ENCODE measurements at places on chromosomes 6 and 20.

DNA sequence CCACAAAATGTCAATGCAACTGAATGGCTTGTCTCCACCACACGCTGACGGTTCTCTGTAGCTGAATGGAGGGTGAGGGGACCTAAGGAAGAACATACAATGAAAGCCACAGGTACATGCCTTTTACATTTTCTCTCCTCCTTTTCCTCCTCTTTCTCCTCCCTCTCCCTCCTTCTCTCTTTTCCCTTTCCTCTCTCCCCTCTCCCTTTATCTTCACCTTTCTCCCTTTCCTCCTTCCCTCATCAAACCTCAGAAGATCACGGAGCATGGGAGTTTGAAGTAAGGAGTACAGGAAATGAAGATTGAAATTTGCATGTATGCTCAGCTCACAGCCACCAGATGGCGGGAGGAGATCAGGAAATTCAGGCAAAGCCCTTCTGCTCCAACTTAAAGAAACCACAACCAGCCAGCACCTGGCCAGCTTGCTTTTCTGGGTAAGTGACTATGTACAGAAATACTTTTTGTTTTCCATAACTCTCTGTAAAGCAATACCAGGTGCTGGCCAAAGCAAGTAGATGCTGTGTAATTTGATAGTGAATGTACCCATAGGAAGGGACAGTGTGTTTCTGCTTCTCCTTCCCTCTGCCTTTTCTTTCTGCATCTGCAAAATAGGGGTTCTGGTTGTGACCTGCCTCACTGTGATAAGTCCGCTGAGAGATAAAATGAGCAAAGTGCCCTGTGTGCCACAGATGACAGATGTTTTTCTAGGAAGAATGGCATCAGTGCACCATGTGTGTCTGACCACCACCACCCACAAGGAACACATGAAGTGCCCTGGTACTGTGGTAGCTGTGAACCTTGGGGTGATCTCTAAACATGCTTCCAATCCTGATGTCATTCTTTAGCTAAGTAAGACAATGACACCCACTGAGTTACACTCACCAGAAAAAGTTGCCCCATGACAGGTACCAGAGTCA lies 18.6 kb upstream of the FOXO3 start:
- DNase-seq, result peak; percentile 69

- DNase-seq, result no peak
These were observed 12.8 kb downstream of the SLC22A3 start for GRCh38 chr6:160360955-160361354.

DNA sequence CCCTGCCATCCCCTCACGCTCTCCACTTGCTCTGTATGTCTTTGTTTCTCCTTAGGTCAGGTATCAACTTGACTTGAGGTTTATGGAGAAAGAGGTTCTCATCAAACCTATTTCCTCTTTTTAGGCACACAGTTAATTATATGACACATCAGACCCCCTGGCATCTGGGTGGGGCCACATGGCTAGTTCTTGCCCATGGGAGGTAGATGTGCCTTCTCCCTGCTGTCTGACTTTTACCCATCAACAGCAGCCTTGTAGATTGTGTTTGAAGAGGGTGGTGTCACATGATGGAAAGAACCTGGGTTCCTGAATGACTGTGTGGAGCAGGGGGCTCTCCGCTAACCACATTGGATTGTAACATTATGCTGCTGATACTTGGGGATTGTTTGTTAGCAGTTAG lies 7.2 kb upstream of the UQCC2 start:
- no peak for DNase-seq

DNA sequence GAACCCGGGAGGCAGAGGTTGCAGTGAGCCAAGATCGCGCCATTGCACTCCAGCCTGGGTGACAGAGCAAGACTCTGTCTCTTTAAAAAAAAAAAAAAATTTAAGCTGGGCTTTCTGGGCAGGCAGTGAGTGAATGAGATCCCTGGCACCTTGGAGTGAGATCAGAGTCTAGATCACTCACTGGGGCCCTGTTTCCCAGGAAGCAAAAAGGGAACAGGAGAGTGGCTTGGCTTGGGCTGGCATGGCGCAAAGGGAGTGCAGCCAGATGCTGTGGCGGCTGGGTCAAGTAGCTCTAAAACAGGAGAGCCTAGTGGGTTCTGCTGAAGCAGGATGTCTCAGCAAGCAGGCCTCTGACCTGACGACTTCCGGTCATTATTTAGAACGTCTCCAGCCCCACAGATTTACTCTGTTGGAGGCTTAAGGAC lies 10.4 kb downstream of the PLCG1 start:
- DNase-seq, result no peak

DNA sequence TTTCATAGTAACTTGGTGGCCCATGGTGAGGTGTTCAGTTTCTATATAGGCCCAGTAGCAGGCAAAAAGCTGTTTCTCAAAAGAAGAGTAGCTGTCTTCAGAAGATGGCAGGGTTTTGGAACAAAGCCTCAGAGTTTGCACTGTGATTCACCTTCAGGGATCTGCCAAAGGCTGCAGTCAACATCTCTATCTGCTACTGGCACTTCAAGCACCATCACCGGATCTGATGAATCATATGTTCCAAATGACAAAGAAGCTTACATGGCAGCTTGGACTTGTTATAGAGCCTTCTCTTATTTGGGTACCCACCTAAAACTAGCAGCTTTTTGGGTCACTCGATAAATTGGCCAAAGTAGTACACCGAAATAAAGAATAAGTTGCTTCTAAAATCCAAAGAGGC lies 39.5 kb downstream of the PKIB start:
- DNase-seq, result no peak

- DNase-seq, result no peak
These were observed 58.0 kb upstream of the SALL4 start for GRCh38 chr20:51860111-51860882.

DNA sequence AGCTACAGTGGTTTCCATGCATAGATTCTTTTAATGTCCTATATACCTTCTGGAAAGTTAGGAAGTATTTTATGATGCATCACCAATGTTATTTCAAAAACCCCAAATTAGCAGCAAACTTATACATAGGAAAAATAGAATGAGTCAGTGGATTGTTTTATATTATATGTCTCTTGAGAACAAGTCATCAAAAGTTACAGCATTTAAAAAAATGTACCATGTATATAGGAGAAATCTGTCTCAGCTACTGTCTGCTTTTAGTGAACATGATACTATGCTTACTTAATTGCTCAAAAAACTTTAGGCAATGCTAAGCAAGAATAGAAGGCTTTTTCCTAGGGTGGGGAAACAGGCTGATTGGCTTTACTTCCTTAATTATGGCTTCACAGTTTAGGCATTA lies 365.3 kb downstream of the SAMD5 start:
- DNase-seq, result no peak

GRCh38 chr6:46347669-46348068 lies 143.6 kb downstream of the RCAN2 start:
- DNase-seq, result no peak

DNA sequence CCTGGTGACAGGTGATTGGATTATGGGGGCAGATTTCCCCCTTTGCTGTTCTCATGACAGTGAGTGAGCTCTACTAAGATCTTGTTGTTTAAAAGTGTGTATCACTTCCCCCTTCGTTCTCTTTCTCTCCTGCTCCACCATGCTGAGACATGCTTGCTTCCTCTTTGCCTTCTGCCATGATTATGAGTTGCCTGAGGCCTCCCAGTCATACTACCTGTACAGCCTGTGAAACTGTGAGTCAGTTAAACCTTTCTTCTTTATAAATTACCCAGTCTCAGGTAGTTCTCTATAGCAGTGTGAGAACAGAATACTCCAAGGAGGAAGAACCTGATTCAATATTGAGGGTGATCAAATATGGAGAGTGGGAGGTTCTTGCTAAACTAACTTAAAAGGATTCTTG lies 724.9 kb downstream of the DOK5 start:
- DNase-seq, result no peak

GRCh38 chr6:34465531-34466241 lies at the start of gene PACSIN1:
TSS of gene PACSIN1 (plus strand) at chr6:34466076. CDS start at chr6:34526306, 60,230 bp downstream.
- peak; percentile 33 for DNase-seq

GRCh38 chr6:97456070-97456469 lies 173.1 kb upstream of the MMS22L start:
- DNase-seq, result no peak

GRCh38 chr6:157787080-157787479 lies 36.0 kb upstream of the SNX9 start:
- no peak for DNase-seq

DNA sequence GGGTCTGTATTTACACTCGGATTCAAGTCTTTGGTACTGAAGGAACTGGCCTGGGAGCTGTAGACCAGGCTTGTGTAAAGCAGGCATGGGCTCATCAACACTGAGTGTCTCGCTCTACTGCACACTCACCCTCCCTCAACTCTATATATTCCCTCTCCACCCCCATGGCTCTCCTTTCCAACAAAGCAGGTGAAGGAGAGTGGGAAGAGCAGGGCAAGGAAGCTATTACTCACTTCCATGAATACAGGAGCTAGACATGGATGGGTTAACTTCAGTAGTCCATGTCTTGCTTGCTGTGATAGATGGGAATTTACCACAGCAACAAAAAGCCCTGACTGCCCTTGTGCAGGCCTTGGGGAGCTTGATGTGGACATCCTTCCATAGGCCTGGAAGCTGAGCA lies 20.7 kb upstream of the SLC2A12 start:
- no peak for DNase-seq

DNA sequence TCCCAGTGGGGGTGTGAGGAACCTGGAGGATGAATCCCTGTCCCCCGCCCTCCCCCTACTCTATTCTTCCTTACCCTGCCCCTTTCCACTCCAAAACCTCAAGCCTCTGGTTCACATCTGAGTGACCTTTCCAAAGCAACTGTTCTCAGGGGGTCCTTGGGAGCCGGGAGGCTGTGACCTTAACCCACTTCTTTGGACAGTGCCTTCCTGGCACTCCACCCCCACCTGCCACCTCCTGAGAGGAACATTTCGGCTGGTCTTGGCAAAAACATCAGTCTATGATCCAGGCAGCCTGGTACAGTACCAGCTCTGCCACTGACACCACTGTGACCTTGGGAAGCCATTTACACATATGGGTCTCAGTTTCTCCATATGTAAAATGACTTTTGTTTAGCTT lies 121.7 kb downstream of the MRPL14 start:
- no peak for DNase-seq

DNA sequence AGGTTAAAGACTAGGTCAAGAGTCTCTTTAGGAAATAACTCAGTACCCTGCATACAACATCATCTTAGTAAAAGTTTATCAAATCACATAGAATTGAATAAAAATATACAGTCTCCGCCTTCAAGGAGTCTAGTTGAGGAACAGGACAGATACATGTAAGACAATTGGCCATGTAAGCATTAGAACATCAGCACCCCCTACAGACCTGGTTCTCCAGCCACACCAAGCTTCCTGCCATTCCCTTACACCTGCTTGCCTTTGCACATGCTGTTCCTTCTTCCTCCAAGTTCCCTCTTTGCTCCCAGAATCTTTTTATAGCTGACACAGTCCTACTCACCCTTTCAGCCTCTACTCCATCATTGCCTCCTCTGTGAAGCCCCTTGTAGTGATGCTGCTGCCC lies 187.8 kb upstream of the LRFN2 start:
- DNase-seq, result no peak

DNA sequence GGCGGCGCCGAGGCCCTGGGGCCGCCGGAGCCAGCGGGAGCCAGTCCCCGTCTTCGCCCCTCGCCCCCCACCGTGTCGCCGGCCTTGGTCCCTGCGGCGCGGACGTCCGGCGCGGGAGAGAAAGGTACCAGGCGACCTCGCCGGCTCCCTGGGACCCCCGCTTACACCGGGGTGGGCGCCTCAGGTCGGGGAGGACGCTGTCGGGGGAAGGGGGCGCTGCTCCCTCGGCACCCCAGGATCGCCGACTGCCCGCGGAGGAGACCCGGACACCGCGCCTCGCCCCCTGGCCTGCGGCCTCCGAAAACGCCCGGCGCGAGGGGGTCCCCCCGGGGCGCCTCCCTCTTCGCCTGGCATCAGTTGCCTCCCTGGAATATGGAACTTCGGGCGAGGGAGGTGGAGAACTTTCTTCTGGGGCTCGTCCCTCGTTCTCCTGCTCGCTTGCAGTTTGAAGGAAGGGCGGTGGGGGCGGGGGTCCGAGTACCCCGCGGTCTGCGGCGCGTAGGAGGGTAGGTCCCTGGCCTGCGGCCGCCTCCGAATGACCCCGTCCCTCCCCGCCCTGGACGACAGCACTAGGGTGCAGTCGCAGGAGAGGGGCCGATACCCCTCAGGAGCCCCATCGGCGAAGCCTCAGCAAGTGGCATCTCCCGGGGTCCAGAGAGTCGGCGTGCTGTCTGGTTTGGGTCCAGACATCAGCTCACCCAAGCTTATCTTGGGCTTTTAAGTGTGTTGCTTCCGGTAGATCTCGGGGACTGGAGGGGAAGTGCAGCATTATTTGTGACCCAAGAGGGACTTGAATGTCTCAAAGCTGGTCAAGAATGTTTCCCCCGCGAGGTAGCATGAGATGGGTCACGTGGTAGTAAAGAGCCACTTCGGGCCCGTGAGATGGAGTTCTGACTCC lies 549 bp downstream of the ANKRD6 start:
- DNase-seq, result peak; percentile 37

GRCh38 chr20:50111120-50111828 lies 1.7 kb downstream of the UBE2V1 start:
- DNase-seq, result peak; percentile 60

DNA sequence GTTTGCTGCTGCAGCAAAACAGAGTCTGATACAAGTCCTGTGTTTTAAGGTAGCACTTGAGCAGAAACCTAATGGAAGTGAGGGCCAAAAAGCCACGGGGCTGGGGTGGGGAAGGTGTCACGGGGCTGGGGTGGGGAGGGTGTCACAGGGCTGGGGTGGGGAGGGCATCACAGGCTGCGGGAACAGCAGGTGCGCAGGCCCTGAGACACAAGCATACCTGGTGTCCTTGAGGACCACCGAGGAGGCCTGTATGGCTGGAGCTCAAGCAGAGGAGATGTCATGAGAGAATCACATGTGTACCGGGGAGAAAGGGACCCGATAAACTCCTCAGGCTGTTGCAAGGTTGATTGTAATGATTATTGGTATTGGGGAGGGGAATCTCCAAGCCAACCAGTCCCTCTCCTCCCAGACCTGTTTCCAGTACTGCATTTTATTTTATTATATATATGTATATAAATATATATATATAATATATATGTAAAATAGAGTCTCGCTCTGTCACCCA lies 13.6 kb upstream of the SPO11 start:
- DNase-seq, result no peak

DNA sequence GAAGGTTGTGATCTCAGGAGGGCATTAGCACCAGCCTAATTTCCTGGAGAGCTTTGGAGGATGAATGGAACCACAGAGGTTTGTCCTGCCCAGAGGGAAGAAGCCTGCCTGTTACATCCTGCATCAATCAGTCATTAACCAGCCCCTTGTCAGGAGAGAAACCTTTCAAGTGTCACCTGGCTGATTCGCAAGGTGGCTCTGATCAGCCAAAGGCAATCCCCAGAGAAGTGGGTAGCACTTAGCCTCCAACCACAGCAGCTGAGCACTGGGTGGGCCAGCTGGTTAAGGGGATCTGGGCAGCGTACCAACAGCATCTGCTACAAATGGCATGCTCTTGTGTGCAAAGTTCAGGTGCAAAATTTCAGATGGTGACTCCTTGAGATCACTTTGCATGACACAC lies 26.9 kb downstream of the ANKEF1 start:
- no peak for DNase-seq

GRCh38 chr6:2578767-2579166 lies 172.0 kb downstream of the MYLK4 start:
- no peak for DNase-seq

Data from stimulated activated CD4-positive, alpha-beta T cell treated with anti-CD3 and anti-CD28 coated beads, Interleukin-2, amount 100 ng/mL, for 24 hours (primary cell).